NCI-H1694 (cell line): ENCODE measurements at places on chromosomes 2 and 18.

GRCh38 chr2:215760557-215760956 is 252.8 kb downstream of the MREG start:
- no peak for DNase-seq

DNA sequence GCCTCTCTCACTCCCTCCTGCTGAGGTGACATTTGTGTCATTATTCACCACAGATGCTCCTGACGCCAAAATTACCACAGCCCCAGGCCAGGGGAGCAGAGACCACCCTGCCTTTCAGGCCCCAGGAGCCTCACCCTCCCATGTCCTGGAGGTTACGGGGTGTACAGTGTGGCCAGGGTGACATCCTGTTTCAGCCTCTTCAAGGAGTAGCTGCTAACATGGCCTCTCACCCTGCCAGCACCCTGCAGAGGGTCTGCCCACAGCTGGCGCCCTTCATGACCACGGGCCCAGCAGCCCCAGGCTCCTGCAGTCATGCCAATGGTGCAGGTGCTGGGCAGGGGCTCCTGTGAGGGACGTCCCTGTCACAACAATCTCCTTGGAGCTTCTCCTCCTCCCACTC is 92.6 kb downstream of the SMIM21 start:
- no peak for DNase-seq

- DNase-seq = no peak
Observed at GRCh38 chr2:224111576-224111975, 72.5 kb upstream of the SERPINE2 start.

DNA sequence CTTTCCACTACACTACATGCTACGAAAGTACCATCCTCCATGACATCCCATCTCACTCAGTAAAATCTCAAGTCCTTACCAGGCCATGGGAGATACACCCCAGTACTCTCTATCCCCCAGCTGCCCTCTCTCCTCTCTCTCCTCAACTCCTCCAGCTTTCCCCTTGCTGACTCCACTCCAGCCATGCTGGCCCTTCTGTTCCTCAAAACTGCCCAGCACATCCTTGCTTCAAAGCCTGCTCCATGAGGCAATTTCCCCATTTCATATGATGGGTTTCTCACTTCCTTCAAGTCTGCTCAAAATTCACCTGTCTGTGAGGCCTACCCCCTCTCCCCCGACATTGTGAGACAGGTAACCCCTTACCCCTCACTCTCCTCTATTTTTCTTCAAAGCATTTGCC is 8.6 kb downstream of the CHN1 start:
- no peak for DNase-seq

GRCh38 chr2:234950730-234951663 is 820 bp upstream of the SH3BP4 start:
- DNase-seq = no peak

- DNase-seq = no peak
Observed at GRCh38 chr2:179596018-179596417, 265.4 kb downstream of the ZNF385B start.

- no peak for DNase-seq
Observed at GRCh38 chr2:74379851-74380789, at the start of gene DCTN1. Gene DCTN1 (minus strand): TSS chr2:74380311. CDS start chr2:74380037, 274 bp downstream.
